ENCODE measurements at places on chromosomes 3 and 15.

GRCh38 chr3:106560451-106560966 lies 691.7 kb upstream of the CBLB start:
- DNase-seq, result no peak

GRCh38 chr3:28940530-28940929 lies 340.3 kb upstream of the RBMS3 start:
- DNase-seq, result peak; percentile 51

- DNase-seq, result no peak
Measured at GRCh38 chr15:70892912-70893560, 410 bp downstream of the LRRC49 start.

GRCh38 chr3:8853081-8853480 lies 83.7 kb upstream of the OXTR start:
- DNase-seq, result no peak

DNA sequence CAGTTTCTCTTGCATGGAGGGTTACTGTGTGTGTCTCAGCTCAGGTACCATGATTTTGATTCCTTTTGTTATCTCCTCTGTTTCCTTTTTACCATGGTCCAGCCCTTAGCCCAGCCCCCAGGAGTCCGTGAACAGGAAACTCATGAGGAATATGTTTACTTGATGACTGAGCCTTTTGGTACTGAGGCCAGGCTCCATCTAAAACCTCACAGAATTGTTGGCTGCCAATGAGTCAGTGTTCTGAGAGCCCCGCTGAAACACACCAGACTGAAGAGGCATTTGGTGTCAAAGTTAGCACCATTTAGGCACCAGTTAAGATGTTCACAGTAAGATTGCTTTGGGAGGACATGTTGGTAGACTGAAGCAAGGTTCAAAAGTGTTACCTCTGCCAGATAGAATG lies 80.9 kb downstream of the DGKG start:
- no peak for DNase-seq

GRCh38 chr3:25727316-25727715 lies 55.9 kb downstream of the NGLY1 start:
- DNase-seq, result no peak

DNA sequence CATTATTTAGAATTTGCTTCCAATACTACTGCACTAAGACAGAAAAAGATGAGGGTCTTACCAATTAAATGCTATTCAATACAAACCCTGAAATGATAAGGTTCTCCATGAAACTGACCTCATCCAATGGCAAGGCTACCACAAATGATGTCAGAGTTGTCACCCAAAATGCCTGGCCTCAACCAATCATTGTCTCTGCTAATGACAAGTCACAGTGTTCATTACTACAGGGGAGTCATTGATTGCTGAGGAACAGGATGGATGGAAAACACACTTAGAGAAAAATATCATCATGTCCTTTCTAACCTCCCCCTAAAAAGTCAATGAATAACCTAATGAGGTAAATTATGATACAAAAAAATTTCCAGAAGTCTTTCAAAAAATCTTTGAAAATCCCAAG lies 91.0 kb downstream of the FOXP1 start:
- no peak for DNase-seq

DNA sequence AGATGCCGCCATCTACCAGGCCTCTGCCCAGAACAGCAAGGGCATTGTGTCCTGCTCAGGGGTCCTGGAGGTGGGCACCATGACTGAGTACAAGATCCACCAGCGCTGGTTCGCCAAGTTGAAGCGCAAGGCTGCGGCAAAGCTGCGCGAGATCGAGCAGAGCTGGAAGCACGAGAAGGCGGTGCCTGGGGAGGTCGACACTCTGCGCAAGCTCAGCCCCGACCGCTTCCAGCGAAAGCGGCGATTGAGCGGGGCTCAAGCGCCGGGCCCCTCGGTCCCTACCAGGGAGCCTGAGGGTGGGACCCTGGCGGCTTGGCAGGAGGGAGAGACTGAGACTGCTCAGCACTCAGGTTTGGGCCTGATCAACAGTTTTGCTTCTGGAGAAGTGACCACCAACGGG lies 22.6 kb downstream of the ALPK3 start:
- DNase-seq, result no peak

DNA sequence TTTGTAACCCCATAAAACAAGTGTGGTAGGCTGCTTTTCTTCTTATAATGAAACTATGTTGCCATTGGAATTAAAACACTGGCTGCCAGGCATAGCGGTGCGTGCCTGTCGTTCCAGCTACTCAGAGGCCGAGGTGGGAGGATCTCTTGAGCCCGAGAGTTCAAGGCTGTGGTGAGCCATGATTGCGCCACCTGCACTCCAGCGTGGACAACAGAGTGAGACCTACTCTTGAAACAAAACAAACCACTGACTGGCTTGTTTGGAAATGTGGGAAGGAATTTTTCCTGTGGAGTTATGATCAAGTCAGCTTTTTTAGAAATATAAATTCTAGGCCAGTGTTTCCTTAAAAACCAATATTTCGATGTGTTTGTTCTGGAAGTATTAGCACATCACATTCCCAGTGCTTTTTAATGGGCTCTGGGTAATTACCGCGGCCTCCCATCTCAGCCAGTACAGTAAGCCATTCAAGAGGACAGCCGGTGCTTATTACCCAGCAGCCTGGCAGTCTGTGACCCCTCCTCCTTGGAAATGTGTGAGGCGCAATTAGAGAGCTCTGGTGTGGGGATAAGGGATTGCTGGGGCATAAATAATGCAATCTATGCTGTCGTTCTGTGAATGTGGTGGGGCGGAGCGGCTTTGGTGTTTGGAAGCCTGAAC lies 58.3 kb upstream of the TRAK1 start:
- DNase-seq, result no peak

- DNase-seq, result no peak
Measured at GRCh38 chr3:189144645-189145044, 27.1 kb upstream of the TPRG1 start.

DNA sequence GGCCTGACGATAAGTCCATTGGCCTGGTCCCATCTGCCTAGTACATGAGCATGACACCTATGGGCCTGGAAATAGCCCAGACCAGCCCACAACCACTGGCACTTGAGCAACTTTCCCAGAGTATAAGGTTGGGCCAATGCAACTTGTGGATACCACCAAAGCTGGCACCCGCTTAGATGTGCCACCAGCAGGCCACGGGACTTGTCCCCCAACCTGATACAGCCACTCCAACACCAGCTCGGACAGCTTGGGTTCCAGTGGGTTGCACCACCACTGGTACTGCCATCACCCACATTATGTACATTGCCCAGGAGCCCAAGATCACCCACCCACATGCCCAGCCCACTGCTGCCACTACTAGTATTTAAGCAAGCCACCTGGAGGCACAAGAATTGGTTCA lies 381.2 kb downstream of the GBE1 start:
- DNase-seq, result no peak

- no peak for DNase-seq
Measured at GRCh38 chr15:33680336-33680735, 288.0 kb upstream of the CHRM5 start.

DNA sequence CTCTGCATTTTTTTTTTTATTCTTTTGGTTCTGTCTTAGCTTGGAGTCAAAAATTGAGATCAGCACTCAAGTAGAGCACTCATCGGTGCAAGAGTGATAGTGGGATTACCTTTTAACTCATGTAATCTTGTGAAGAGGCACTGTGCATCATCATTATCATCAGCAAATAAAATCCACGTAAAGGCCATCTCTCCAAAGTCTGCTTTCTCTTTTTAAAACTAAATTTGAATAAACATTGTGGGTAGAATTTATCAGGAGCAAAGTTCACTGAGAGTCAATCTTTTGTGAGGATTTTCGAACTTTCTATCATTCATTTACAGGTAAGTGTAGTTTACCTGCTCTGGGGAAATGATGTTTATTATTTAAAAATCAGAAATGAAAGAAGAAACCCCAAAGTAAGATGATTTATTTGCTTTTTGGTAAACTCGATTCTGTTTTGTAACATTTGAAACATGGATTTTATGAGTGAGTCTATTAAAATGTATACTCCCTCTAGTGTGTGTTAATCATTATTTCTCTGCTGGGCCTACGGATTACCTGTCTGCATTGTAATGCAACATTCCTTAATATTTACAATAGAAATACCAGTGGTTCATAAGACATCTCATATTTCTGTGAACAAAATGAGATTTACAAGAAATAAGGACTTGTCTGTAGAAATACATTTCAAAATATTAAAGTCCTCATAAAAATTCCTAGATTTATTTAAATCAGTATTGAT lies 327.7 kb upstream of the NAALADL2 start:
- no peak for DNase-seq

DNA sequence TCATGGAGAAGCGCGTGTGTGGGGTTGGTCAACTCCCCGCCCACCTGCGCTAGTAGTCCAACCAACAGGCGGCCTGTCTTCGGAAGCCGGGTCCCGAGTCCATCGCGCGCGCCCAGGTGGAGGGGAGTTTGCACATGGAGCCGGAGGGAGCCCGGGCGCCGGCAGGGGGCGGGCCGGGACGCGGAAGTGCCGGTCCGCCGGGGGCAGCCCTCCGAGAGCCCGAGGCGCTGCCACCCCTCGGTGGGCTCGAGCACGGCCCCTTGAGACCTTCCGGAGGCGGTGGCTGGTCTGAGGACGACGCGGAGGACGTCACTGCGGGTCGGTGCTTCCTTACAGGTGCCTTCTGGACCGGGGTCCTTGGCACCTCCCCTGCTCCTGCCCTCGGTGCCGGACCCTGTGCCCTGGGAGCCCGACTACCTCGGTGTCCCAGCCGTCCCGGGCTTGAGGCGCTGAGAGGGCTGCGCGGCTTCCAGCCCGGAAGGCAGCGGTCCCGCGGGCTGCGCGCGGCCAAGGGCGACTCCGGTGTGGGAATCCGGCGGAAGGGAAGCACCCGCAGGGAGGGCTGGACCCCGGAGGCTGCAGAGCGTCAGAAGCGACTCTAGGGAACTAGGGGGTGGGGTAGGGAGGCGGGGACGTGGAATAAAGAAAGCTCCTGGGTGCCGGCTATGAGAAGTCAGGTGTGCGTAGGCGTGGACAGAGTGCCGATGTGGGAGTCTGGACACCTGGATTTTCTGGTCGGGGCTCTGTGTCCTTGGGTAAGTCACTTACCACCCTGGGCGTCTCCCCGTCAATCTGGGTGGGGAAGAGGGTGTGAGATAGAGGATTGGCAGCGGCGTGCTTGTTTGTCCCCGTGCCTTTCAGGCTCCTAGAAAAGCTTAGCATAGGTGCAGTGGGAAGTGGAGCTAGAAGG lies 212.3 kb downstream of the FGF12 start:
- DNase-seq, result no peak

- DNase-seq, result no peak
Measured at GRCh38 chr3:89699229-89699628, 591.8 kb downstream of the EPHA3 start.

- DNase-seq, result no peak
Measured at GRCh38 chr3:54198556-54198955, 76.2 kb downstream of the CACNA2D3 start.

DNA sequence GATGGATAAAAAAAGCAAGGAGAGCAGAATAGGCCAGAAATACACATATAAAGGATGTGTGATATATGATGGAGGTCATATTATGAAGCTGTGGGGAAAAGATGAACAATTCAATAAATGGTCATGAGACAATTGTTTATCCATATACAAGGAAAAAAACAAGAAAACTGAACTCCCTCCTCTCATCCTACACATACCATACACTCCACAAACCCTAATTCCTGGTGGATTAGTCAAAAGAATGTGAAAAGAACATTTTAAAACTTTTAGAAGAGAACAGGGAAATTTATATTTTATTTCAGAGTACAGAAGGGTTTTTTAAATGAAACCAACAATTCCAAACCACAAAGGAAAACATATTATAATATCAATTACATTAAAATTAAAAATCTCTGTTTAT lies 34.5 kb upstream of the NR2E3 start:
- no peak for DNase-seq

DNA sequence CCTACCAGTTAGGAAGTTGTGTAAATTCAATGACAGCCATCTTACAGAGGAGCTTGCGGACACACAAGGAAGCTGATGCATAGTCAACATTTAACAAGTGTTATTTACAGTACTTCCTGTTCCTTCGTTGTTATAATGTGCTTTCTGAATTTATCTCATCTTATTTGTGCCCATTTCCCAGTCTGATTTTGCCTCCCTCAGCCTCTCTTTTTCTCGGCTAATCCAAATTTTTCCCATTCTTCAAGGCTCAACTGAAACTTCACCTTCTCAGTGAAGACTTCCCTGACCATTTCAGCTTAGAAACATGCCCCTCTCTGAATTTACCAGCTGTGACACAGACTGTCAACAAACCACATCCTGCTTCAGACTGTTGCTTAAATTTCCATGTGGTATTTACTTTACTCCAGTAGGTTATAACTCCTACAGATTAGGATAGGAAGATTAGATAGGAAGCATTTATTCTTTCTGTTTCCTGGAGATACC lies 55.7 kb upstream of the CP start:
- DNase-seq, result peak; percentile 20

DNA sequence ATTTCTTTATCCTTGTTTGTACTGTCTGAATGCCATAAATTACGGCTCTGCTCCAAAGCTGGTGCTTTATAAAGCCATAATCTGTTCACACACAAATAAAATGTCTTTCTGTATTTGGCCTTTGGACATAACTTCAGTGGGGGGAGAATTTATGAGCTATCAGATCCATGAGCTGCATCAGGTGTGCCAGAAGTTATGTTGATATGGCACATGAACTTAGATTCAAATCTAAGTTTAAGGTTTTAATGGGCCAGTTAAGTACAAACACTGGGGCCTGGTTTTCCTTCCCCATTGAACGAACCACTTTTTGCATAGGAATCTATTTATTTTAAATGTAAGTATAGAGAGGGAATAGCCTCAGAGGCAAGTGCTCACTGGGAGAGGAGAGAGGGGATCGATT lies 239.9 kb downstream of the NFKBIZ start:
- no peak for DNase-seq

GRCh38 chr3:189797103-189797750 lies 166.0 kb downstream of the TP63 start:
- DNase-seq, result no peak

DNA sequence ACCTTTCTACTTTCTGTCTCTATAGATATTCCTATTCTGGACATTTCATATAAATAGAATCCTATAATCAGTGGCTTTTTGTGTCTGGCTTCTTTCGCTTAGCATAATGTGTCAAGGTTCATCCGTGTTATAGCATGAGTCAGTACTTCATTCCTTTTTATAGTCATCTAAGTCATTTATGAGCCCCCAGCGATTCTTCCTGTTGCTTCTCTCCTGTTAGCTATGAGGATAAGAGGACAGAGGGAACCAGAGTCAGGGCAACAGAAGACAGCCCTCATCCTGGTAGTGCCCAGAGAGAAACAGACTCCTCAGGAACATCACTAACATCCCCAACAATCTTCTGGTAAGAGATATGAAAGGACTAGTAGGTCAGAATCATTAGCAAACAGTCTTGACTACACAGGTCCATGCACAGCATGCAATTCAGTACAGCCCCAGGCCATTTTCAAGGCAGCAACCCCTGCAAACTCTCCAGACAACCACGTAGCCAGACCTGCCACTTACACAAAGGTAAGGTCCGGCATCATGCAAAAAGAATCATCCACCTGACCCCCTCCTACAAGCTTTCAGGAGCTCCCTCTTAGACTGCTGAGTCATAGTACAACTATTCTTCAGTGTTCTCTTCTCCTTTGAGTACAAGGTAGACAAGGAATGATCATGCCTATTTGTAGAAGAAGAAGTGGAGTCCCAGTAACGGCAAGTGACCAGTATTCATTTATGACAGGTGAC lies 91.5 kb downstream of the MYLK start:
- no peak for DNase-seq

All from globus pallidus (tissue), 1 donor.